C1 segment of cervical spinal cord (tissue), 14 donors: ENCODE measurements at places on chromosomes 11 and 22.

DNA sequence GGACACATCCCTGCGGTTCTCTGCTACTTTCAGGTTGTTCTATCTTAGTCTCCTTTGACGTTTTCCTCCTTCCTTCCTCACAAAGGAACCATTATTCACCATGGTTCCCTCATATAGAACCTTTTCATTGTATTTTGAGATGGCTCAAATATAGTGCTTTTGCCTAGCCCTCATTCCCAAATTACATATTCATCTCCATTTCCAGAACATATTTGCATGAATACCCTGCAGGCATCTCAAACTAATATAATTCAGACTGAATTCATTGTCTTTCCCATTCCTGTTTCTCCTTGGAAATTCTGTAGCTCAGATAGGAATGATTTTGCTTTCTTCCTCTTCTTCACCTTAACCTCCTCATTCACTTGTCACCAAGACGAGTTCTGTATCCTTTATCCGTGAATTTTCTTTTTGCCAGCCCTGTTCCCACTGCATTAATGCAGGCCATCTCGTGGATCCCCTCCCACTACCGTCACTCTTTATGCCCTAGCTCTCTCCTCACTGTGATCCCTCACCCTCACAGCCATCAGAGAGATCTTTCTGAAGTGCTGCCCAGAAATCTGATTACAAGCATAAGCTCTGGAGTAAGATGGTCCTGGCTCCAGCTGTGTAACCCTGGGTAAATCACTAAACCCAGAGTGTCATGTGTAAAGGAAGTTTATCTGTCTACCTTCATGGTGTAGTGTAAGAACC, 23.3 kb downstream of the PIWIL4 start:
- DNase-seq: no peak

GRCh38 chr11:131748151-131749050, 378.0 kb downstream of the NTM start:
- peak; percentile 54 for DNase-seq

DNA sequence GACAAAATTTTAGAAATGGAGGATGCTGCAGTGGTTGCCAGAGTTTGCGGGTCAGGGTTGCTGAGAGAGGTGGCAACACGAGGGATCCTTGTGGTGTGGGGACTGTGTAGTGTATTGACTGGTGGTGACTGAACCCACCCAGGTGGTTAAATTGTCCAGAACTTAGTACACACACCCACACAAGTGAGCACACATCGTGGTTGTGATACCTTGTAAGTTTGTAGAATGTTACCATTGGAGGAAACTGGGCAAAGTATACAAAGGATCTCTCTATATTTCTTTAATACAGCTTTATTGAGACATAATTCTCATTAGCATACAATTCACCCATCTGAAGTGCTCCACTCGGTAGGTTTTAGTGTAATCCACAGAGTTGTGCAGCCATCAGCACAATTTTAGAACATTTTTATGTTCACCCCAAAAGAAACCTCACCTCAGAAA, 56.1 kb downstream of the MED15 start:
- DNase-seq: no peak

DNA sequence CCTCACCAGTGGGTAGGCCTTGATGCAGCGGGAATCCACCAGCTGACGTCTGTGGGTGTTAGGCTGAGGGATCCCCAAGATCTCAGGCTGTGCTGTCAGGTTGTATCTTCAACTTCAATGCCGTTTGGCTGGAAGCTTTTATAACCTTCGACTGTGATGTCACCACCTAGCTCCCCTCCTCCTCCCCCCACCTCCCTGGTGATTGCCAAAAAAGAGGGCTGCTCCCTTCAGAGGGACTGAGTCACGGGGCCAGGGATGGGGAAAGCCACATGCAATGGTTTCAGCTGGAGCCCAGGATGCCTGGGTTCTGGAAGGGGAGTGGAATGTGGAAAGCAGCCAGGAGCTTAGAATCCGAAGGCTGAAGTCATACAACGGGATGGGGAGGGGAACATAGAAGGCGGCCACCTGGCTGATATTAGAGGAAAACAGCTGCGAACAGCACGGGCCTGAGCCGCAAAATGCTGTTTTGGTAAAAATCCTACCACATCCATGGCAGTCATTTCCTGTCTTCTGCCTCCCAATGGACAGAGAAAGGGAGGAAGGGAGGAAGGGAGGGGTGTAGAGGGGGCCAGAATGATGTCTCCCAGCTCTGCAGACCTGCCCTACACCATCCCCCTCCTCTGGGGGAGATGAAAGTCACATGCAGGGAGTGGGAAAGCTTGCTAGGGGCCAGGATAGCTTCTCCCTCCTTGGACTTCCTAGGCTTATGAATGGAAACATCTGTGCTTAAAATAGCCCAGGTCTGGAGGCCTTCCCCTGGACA, at the start of gene LRRN4CL:
Gene LRRN4CL, minus strand, starts transcription at position 110 of the 763 bp plus-strand sequence. CDS start 1,022 bp downstream, outside the sequence.
- no peak for DNase-seq

GRCh38 chr22:21921729-21922128, 30.9 kb downstream of the PPM1F start:
- no peak for DNase-seq

GRCh38 chr11:69647761-69648497, 7.0 kb downstream of the CCND1 start:
- no peak for DNase-seq
